ENCODE measurements at places on chromosomes 2 and 18.

DNA sequence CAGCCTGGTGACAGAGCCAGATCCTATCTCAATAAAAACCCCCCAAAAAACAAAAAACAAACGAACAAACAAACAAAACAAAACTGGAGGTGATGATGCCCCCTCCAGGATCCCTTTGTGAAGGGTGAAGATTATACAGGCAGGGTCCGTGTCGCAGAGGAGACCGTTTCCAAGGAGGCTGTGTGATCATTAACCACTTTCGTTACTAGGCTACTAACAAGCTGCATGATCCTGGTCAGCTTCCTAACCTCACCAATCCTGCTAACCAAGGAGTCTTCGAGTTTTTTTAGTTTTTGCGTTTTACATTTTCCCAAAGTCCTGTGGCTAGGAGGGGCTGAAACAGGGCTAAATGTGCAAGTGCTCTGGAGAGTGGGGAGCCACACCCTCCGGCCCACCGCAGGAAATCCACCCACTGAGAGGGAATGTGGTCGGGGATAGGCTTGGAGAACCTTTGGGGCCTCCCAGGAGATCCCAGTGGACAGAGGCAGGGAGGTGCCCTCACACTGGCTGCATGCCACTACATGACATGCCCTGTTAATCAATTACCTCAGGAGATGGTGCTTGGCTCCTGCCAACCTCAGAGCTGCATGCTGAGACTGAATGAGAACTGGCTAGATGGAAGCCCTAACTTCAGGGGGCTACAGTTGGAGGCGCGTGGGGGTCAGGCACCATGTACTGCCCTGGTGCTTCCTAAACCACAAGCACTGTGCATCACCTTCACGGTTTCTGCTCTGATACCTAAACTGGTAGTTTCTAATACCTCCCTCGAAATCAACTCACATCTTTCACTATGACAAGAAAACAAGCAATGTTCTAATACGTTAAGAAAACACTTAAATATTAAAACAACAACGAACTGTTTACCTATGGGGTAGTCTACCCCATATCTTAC, 67.5 kb upstream of the RGPD5 start:
- no peak for DNase-seq

- no peak for DNase-seq
Observed at GRCh38 chr18:50131591-50131990, 63.4 kb downstream of the MYO5B start.

DNA sequence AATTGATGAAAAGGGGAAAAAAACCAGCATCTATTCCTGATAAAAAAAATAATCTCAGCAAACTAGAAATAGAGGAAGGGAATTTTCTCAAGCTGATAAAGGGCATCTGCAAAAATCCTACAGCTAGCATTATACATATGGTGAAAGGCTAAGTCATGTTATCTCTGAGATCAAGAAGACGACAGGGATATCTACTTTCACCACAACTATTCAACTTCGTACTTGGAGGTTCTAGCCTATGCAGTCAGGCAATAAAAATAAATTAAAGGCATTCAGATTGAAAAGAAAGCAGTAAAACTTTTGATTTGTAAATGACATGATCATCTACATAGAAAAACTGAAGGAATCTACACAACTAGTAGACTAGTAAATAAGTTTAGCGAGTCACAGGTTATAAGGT, 58.2 kb downstream of the CAB39 start:
- no peak for DNase-seq

- no peak for DNase-seq
Observed at GRCh38 chr18:13316063-13316462, 97.5 kb downstream of the LDLRAD4 start.

GRCh38 chr2:198518935-198519334, 714.5 kb downstream of the PLCL1 start:
- DNase-seq: no peak

- no peak for DNase-seq
Observed at GRCh38 chr2:67596871-67597270, 199.7 kb downstream of the ETAA1 start.

DNA sequence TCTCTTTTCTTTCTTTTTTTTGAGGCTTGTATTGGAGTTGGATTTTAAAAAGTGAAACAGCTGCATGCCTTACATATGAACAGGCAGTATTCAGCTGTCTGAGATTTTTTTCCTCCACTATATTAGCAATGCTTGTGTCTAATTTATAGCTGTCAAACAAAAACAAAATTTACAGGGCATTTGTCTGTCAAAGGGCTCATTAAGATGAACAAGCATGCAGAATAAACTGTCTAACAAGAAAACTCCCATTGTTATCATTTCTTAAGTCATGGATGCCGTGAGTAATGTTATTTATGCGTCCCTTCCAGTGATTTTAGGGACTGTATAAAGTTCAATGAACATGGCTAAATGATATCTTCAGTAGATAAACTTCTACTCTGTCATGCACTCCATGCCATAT, 674.7 kb downstream of the PLCL1 start:
- DNase-seq: no peak

GRCh38 chr18:33507019-33507418, 66.5 kb upstream of the CCDC178 start:
- DNase-seq: no peak

- no peak for DNase-seq
Observed at GRCh38 chr2:172953970-172954852, 121.4 kb upstream of the MAP3K20 start.

- DNase-seq: no peak
Observed at GRCh38 chr2:105294046-105294445, 35.5 kb downstream of the TGFBRAP1 start.

- no peak for DNase-seq
Observed at GRCh38 chr18:79570266-79571201, 109.1 kb upstream of the CTDP1 start.

- DNase-seq: no peak
Observed at GRCh38 chr2:62254424-62255266, 58.7 kb downstream of the B3GNT2 start.

Measured in HS-5 (cell line).